ENCODE measurements at places on chromosomes 3 and 15.

DNA sequence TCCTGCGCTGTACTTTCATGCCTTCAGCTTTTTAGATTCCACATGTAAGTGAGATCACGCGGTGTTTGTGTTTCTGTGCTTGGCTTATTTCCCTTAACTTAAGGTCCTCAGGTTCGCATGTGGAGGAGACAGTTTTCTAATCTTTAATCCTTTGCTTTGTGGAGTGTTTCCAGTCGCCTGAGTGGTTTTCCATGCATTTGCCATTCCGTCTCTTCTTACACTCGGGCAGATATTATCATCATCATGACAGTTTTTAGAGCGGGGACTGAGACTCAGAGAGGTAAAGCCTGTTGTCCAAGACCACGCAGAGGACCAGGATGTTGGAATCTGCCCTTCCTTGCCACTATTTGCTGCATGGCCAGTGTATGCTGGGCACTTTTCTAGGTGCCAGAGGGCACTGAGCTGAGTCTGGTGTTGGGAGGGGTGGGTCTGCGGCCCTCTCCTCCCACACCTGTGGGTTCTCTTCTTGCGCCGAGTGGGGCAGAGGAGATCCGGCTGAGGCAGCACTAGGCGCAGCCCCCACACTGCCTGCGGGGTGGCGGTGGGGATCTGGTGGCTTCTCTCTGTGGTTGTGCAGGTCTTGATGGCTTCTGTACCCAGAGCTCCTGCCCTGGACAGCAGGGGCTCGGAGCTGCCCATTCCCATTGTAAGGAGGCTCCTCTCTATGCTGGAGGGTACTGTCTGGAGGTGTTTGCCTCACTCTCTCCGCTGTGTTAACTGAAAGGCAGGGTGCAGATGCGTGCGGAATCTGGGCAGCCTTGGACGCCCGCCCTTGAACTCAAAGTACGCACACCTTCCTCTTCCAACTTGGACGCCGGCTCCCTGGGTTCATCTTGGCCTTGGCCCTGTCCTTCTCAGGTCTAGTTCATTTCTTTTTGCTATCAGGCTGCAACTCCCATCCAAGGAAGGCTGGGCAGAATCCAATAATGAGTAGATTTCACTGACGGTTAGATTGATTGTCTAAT is 156.0 kb upstream of the RGMA start:
- no peak for DNase-seq

- DNase-seq: no peak
These were observed 6.0 kb downstream of the HCLS1 start for GRCh38 chr3:121654493-121655385.

DNA sequence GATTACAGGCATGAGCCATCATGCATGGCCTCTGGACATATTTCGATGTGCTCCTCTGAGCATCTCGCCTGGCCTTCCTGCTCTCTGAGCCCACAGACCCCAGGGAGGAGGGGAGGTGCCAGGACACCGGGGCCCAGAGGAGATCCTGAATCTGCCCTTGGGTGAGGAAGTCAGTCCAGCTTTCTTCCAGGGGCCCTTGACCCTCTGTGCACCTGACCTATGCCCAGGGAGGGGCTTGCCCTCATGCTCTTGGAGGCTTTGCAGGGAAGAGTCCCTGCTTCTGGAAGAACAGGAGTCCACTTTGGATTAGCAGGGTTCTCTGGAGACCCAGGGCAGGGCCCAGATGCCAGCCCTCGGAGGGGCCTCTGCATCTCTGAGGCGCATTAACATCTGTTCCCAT is 1.4 kb downstream of the ACSBG1 start:
- DNase-seq: no peak

- DNase-seq: no peak
These were observed 539 bp upstream of the TLNRD1 start for GRCh38 chr15:81000144-81000623.

DNA sequence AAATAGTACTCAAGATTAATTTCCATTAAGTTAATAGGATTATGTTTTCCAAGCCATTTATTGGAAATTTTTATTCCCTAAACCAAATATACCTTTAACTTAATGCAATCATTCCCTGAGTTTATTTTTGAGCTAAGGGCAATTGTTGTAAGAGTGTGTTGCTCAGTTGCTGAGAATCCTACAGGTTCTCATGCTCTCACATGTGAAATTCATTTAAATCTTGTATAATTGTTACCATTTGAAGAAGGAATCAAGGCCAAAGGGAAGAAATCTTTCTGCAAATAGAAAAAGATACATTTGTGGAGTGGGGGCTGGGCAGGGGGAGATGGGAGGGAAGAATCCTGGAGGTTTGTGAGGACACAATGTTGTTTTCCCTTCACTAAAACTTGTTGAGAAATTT is 202.7 kb upstream of the STRIT1 start:
- DNase-seq: no peak

DNA sequence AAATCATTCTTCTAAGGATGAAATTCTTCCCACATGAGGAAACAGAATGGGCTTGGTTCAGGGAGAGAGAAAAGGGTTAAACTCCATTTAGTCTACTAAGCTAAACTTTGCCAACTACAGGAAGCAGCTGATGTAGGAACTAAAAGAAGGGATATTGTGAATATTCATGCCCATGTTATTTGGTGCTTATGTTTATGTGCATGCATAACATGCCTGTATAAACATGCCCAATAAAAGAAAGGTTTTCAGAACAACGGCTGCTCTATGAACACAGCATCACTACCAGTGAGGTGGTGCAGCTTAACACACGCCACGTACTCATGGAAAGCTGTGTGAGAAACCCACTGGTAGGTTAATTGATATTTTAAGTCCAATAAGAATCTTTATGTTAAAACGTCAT is 59.4 kb upstream of the VGLL4 start:
- no peak for DNase-seq

Measured in fibroblast of the conjunctiva (primary cell).